ENCODE measurements at places on chromosomes 16 and 17. TPM values are rescaled to one million over a fixed set of nuclear protein-coding genes. Genes with fewer than 3 reads are reported as not detected.

DNA sequence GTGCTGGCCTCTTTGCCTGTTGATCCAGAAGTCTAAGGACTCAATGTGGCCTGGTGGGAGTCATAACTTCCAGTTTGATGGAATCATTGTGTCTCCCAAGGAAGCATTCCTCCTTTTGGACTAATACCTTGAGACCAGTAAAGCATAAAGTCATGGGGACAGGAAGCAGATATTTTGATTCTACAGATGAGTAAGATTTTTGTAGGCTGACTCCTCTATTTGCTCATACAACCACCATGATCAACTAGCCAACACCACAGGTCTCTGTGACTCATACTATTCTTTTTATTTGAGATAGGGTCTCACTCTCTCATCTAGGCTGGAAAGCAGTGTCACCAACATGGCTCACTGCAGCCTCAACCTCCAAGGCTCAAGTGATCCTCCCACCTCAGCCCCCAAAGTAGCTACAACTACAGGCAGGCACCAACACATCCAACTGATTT lies 6.2 kb downstream of the MT2A start:
- no peak for DNase-seq

- peak; percentile 93 for DNase-seq
Observed at GRCh38 chr16:30409125-30410060, 2.0 kb downstream of the ZNF771 start.

GRCh38 chr16:67411339-67411738 lies 4.9 kb downstream of the ZDHHC1 start:
- DNase-seq, result no peak

- no peak for DNase-seq
Observed at GRCh38 chr16:75042426-75043174, 43.8 kb downstream of the ZNRF1 start.

- no peak for DNase-seq
Observed at GRCh38 chr17:38562215-38562569, 43.6 kb downstream of the SRCIN1 start.

- DNase-seq, result no peak
Observed at GRCh38 chr16:3938843-3939624, 58.5 kb upstream of the CREBBP start.

DNA sequence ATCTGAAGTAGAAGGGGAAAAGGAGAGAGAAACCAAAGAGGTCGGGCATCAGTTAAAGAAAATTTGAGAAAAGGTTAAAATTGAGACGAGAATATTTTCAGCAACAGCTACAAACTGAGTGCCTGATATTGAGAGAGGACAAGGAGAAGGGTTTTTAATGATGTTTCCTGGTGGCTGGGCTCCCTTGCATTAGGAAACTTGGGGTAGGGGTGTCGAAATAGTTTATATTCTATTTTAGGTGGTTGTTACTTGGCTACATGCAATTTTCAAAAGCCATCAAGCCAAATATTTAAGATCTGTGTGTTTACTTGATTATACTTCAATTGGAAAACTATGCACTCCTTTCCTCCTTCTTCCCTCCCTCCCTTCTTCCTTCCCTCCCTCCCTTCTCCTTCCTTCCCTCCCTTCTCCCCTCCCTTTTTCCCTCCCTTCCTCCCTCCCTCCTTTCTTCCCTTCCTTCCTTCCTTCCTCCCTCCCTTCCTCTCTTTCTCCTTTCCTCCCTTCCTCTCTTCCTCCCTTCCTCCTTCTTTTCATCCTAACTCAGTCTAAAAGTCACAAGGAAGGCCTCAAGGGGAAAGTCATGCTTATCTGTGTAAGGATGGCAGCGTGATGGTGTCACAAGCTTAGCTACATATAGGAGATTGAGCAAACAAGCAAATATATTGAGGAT lies 1.8 kb upstream of the APOH start:
- no peak for DNase-seq

The SLFN12 gene
- total RNA-seq, result 15.5 TPM

The MGAT5B gene
- total RNA-seq, result 1.7 TPM

The BIRC5 gene
- total RNA-seq, result 2.0 TPM
